ENCODE measurements at places on chromosomes 1 and 21. TPM values are rescaled to one million over a fixed set of nuclear protein-coding genes. Genes with fewer than 3 reads are reported as not detected.
A peak's percentile ranks its signal among the peaks of the same experiment; 100 is the strongest.

GRCh38 chr1:59767119-59767518 lies 47.6 kb upstream of the HOOK1 start:
- no peak for DNase-seq

- no peak for DNase-seq
Measured at GRCh38 chr1:107530543-107530942, 389.7 kb downstream of the NTNG1 start.

- DNase-seq: peak; percentile 60
Measured at GRCh38 chr21:44870748-44871495, 2.6 kb downstream of the PTTG1IP start.

DNA sequence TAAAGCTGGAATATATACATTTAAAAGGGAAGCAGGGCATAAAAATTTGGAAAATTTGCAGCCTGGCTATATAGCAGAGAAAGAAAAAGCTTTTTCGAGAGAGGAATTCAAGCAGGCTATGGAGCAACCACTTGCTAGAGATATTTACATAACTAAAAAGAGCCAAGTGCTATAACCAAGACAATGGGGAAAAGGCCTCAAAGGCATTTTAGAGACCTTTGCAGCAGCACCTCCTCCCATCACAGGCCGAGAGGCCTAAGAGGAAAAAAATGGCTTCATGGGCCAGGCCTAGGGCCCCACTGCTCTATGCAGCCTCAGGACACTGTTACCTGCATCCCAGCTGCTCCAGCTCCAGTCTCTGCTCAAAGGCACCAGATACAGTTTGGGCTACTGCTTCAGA lies 37.0 kb downstream of the CAPN9 start:
- no peak for DNase-seq

DNA sequence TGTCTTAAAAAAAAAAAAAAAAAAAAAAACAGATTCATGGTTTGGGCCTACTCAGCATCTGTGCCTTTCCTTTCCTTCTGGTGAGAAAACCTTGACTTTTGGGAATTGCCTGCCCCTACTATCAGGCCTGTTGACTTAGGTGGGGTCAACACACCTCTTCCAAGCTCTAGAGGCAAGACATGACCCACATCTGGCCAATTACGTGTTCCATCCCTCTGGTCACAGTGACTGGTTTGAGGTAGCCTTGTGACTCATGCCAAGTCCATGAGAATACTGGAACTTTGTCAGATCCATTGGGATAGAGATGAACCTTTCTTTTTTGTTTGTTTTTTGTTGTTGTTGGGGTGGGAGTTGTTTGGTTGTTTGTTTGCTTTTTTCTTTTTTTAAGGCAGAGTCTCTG lies 37.3 kb upstream of the KHDRBS1 start:
- DNase-seq: peak; percentile 56

- no peak for DNase-seq
Measured at GRCh38 chr1:40385437-40386358, 12.2 kb downstream of the SMAP2 start.

DNA sequence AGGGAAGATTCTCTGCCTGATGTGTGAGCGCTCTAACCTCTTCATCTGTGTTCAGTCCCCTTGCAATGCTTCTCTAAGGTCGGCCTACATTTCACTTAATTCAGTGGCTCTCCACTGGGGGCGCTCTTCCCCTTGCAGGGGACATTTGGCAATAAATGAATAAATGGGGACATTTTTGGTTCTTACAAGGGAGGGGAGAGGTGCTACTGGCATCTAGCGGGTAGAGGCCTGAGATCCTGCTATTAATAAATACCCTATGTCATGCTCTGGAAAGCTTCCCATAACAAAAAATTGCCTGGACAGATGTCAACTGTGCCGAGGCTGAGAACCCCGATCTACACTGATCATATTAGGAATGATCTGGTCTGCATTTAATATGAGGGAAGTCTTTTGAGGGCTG lies 25.9 kb upstream of the DNAJC11 start:
- peak; percentile 68 for DNase-seq

- peak; percentile 52 for DNase-seq
Measured at GRCh38 chr1:25140073-25140797, 92.1 kb downstream of the SYF2 start.

DNA sequence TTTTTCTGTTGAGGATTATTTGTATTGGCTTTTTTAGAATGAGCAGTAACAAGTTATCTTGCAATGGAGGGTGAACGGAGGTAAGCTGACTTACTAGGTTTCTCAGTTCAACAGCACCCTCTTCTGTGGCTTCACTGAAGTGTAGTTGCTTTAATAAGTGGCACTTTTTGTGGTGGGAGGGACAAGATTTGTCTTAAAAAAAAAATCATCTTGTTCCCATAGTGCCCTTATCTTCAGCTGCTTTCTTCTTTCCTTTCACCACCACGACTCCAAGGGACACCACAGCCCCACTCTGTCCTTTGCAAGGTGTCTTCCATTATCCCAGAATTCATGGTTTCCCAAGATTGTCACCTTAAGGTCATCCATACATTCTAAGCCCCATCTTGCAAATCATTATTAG lies 92.9 kb downstream of the PIGK start:
- DNase-seq: peak; percentile 64

DNA sequence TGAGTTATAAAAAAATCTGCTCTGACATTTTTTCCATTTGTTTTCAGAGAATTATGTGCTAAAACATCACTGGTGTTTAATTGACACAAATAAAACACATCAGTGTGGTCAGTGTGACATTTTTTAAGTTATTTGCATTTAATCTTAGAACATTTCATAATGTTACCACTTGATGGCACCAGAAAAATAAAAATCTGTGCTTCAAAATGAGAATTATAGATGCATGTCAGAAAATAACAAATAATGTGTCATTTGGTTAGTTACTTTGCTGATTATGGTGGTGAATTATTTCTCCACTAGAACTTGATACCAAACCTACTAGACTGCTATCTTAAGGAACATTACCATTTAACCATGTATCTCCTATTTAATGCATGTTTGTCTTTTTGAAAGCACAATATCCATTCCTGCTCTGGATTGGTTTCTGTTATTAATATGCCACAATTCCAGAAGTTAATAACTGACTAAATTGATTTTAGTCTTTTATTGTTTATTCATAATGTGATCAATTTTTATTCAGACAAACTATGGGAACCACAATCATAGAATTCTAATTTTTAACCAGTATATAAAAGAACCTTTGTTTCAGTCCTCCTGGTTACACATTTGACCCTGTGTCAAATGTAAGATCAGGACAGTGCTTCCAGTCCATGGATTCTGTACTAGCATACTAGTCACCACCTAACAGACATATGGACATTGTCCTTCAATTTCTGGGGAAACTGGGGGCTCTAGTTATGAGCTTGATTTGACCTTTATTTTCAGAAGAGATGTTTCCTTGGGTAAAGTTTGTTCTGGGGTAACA lies 81.0 kb downstream of the RPS6KC1 start:
- no peak for DNase-seq

DNA sequence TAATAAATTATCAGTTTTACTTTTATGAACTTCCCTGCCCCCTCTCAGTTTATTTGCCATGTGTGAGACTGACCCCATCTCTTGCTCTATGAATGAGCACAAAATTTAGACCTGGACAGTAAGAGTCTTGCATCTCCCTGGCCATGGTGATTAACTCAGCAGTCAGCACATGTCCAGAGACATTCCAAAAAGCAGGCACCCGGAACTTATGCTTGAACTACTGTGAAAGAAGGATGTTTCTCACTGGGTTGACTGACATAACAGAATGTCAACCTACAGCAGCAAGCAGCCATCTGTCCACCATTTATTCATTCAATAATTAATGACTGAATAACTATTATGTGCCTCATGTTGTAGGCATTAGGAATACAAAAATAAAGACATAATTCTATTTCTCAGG lies 11.3 kb upstream of the SEC16B start:
- no peak for DNase-seq

DNA sequence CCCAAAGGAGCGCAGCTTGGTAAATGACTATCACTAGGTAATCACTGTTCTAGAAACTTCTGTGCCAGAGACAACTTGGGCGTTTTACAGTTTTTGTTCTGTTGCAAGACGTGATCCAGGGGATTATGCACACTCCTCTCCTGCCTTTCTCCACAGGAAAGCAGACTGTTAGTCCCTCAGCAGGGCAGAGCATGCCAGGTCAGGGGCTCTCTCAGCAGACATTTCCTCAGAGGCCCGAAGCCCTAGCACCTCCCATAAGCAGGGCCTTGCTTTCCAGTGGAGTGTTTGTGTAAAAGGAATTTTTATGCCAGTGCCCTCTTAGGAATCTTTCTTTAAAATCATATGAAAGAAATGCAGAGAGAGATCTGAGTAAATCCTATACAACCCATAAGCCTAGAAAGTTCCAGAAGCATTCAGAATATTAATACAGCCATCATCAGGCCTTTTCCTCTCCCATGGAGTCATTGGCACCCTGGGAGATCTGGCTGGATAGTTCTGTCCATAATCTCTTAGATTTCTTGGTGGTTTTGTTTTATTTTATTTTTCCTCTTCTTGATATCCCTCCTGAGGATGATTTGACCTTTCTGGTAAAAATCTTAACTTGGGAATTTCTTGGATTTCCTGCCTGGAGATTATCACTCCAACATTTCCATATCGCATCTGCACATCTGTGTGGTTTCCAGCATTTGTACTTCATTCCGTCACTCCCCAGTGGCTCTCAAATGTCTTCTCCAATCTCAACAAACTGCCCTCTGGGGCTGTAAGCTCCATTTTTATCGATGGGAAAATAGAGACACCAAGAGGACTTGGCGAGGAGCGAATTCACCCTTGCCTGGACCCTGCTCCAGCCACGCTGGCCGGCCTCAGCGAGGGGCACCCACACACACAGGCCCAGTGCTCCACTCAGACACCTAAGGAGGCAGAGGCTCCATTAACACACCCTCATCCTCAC lies 116.1 kb downstream of the PSMG1 start:
- no peak for DNase-seq

DNA sequence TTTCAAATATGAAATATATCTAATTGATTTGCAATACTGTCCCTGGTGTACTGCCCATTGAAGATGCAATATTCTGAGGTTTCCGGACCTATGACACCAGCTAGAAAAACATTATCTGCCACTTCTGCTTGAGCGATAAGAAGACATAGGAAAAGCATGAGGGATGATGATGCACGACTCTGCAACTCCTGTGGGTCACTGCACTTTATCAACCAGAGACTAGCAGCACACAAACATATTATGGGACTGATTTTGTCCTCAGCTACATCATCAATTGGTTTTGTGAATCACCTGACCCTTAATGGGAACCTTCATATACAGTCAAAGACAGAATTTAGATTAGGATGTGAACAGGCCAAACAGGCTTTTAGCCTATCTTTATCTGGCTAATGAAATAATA lies 13.8 kb upstream of the KCNA3 start:
- no peak for DNase-seq

DNA sequence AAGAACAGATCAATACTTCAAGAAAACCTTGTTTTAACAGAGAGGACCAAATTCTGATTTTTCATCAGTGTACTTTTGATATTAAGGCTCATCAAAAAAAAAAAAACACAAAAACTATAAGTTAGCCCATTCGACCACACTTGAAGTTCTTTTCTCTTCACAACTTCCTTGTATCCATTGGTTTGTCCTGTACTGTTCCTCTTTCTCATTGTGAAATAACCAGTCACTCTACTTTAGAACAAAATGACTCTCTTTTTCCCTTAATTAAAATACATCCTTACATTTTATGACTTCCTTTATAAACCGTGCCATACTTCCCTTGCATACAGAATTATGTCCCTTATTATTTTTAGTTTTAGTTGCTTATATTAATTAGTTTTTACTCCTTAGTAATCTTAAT lies 8.4 kb downstream of the QSOX1 start:
- no peak for DNase-seq

GRCh38 chr1:204920967-204921366 lies 50.3 kb downstream of the NFASC start:
- no peak for DNase-seq

Gene NHLH2
- 0.34 TPM for total RNA-seq

Gene PTPRC
- not detected for total RNA-seq

Gene MAB21L3
- 2.7 TPM for total RNA-seq

Gene MTARC1
- 1.5 TPM for total RNA-seq

Gene MIS18A
- total RNA-seq: 53.7 TPM

Gene BEST4
- total RNA-seq: not detected

Gene RSPH1
- total RNA-seq: 0.23 TPM

Data from Daoy (cell line).